ENCODE measurements at places on chromosomes 1 and 21. TPM values are rescaled to one million over a fixed set of nuclear protein-coding genes. Genes with fewer than 3 reads are reported as not detected.

DNA sequence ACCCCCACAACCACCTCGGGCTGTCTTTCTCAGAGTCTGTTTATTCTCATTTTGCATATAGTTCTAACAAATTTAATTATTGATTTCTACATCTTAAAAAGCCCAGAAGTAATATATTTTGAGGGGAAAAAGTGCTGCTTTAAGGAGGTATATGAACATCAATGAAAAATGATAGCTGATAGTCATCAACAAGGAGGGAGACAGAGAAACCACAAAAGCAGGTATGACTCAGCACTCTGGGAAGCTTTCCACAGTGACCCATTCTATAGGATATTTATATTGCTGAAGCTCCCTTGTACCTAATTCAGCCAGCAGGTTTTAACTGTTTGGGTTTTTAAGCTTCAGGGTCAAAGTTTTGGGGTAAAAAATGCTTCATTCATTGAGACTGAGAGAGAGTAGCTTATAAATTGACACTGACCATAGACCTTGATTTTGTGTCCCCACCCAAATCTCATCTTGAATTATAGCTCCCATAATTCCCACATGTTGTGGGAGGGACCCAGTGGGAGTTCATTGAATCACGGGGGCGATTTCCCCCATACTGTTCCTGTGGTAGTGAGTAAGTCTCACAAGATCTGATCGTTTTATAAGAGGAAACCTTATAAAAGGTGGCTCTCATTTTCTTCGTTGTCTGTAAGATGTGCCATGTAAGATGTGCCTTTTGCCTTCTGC lies 27.4 kb downstream of the VANGL1 start:
- no peak for DNase-seq

DNA sequence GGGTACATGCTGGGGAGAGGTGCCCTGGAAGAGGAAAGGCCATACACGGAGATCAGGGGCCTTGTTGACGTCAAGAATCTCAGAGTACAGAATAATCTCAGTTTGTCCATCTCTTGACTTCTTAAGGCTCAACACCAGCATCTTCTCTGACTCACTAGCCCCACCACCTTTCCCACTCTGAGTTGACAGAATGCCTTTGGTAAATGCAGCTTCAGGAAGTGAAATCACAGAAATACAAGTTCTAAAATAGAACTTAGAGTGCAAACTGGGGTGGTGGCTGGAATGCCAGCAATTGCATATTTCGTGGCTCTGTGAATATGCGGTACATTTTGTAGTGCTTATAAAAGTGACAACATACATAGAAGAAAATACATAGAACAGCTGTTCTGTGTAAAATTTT lies 1.6 kb downstream of the COG2 start:
- no peak for DNase-seq

GRCh38 chr21:38832664-38833063 lies 26.9 kb downstream of the ETS2 start:
- no peak for DNase-seq

DNA sequence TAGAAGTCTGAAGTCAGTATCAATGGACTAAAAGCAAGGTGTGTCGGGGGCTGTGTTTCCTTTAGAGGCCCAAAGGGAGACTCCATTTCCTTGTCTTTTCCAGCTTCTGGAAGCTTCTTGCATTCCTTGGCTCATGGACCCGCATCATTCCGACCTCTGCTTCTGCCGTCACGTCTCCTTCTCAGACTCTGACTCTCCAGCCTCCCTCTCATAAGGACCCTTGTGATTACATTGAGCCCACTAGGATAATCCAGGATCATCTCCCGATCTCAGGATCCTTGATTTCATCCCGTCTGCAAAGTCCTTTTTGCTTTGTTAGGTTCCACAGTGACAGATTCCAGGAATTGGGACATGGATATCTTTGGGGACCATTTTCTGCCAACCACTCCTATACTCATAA lies 265.8 kb upstream of the CSF3R start:
- DNase-seq, result no peak

DNA sequence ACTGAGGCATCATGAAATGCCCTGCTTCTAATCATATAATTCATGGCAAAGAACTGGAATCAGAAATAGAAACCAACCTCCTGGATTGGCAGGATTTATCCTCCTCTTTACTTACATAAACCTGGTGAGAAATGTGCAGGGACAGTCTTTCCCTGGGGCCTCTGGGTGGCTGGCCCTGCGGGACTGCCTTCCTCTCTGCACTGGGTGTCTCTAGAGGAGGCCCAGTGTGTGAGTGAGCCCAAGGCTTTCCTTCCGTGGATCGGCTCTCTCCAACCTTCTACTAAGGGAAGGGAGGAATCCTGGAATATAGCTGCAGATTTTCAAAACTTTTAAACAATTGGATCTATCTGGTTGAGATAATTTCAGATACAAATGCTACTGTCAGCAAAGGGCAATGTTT lies 11.4 kb upstream of the ATP1A1 start:
- DNase-seq, result no peak

- DNase-seq, result no peak
Measured at GRCh38 chr1:101996825-101997465, at the start of gene OLFM3. TSS of gene OLFM3 (minus strand) at chr1:101996926.

DNA sequence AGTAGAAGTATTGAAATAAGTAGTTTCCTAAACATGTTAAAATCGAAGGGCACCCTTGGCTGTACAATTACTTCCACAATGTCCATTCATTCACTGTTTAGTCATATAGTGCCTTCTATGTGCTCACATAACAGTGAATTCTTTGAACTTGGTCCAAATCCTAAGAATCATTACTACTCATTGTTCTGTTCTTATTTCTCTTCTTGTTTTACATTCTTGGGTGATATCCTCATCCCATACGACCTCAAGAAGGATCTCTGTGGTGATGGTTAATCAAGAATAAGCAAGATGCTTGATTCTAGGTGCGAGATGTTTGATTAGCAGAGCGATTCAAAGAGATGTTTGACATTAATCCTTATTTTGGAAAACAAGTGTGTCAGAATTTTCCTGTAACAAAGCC lies 667.4 kb upstream of the ZP4 start:
- no peak for DNase-seq

- peak; percentile 39 for DNase-seq
Measured at GRCh38 chr1:205279986-205280385, 41.6 kb downstream of the NUAK2 start.

GRCh38 chr21:15018382-15018781 lies 46.4 kb downstream of the NRIP1 start:
- no peak for DNase-seq

DNA sequence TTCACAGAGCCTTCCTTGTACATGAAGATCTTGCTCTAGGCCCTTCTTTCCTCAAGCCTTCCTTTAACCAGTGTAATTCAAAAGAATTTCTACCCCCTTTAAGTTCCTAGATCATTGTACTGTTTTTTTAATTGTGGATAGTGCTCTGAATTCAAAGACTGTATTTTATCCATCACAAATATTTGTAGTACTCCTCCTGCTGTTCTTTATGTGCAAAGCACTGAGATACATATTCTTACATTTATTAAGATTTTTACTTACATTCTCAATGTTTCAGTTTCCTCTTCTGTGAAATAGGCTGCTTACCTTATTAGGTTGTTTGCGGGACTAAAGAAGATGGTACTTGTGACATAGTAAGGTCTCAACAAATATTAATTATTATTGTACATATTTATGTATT lies 168.8 kb upstream of the PDE4B start:
- DNase-seq, result no peak

GRCh38 chr21:24023402-24023801 lies 1583.9 kb downstream of the MRPL39 start:
- no peak for DNase-seq

FCRL1 gene
- not detected for total RNA-seq

CD1B gene
- total RNA-seq, result not detected

ARMH1 gene
- 88.4 TPM for total RNA-seq

ZSWIM5 gene
- total RNA-seq, result 0.50 TPM

Measured in activated CD8-positive, alpha-beta T cell treated with anti-CD3 and anti-CD28 coated beads, Interleukin-2, amount 10 ng/mL, durations not matched to agents 7 days and 5 days (primary cell).